Breast epithelium (tissue), 4 donors: ENCODE measurements at places on chromosomes 2 and 18.

GRCh38 chr18:31990823-31991222 lies 27.8 kb upstream of the RNF125 start:
- no peak for DNase-seq

GRCh38 chr2:40886655-40887054 lies 434.8 kb upstream of the SLC8A1 start:
- no peak for DNase-seq

- no peak for DNase-seq
Measured at GRCh38 chr2:197908990-197909776, 104.8 kb downstream of the PLCL1 start.

DNA sequence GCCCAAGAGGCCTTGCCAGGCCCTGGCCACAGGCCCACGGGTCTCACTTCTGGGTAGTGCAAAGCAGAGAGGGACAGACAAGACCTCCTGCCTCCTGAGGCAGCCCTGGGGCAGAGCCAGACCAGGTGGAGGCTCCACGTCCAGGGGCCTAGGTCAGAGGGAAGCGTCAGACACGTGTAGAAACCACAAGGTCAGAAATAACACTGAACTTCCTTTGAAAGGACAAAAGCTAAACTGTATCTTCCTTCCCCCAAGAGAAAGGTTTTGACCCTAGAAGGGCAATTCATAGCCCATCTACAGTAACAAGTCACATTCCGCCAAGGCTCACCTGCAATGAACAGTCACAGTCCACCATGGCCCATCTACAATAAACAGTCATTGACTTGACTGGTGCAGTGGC lies 17.9 kb downstream of the SDC1 start:
- no peak for DNase-seq

- DNase-seq = no peak
Measured at GRCh38 chr2:223652902-223653301, 50.7 kb upstream of the SCG2 start.
